Activated CD4-positive, CD25-positive, alpha-beta regulatory T cell (primary cell): ENCODE measurements at places on chromosomes 4 and X.
A peak's percentile ranks its signal among the peaks of the same experiment; 100 is the strongest.

DNA sequence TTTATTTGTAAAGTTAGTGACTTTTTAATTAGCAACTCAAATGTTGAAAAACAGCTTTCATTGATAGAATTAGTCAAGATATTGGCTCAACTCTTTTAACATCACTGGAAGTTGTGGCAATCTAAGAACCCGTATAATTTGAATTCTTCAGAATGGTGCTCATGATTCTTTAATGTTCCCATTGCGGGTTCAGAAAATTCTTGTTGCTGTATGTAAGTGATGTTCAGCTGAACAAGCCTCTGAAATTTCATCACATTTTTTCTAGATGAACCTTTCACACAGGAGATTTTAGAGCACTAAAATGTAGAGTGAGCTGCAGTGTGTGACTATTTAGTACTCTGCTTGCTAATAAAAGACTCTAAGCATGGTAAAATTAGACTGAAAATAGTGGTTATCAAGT lies 1317.7 kb downstream of the FSTL5 start:
- no peak for DNase-seq

DNA sequence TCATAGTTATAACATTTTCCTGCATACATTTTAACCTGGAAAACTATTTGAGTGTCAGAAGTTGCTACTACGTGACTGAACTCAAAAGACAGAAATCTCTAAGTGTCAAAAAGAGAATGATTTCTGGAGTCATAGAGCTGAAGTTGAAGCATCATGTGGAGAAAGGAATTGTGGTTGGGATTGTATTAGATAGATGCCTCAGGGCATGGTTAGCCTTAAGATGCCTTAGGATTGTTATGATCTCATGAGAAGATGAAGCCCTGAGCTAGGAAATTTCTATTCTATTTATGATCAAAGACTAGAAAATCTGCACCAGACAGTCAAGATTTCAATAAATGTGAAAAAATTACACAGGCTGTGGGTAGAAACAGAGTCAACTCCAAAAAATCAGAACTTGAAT lies 20.2 kb downstream of the EPGN start:
- DNase-seq: no peak

GRCh38 chrX:20265726-20266681 lies 705 bp downstream of the RPS6KA3 start:
- DNase-seq: peak; percentile 1

DNA sequence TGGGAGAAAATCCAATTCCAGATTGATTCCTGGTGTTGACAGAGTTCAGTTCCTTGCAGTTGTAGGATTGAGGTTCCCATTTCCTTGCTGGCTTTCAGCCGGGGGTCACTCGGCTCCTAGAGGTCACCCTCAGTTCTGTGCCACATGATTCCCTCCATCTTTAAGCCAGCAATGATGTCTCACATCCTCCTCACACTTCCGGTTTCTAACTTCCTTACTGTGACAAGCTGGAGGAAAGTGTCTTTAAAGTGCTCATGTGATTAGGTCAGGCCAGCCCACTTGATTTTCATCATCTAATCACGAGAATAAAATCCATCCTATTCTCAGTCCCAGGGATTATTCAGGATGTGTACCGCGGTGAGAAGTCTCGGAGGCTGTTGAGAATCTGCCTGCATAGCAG lies 19.4 kb upstream of the SMIM31 start:
- DNase-seq: no peak

- DNase-seq: no peak
These were observed 7.7 kb upstream of the FGG start for GRCh38 chr4:154620111-154620510.

GRCh38 chrX:17030580-17031270 lies 84.3 kb downstream of the REPS2 start:
- DNase-seq: no peak

DNA sequence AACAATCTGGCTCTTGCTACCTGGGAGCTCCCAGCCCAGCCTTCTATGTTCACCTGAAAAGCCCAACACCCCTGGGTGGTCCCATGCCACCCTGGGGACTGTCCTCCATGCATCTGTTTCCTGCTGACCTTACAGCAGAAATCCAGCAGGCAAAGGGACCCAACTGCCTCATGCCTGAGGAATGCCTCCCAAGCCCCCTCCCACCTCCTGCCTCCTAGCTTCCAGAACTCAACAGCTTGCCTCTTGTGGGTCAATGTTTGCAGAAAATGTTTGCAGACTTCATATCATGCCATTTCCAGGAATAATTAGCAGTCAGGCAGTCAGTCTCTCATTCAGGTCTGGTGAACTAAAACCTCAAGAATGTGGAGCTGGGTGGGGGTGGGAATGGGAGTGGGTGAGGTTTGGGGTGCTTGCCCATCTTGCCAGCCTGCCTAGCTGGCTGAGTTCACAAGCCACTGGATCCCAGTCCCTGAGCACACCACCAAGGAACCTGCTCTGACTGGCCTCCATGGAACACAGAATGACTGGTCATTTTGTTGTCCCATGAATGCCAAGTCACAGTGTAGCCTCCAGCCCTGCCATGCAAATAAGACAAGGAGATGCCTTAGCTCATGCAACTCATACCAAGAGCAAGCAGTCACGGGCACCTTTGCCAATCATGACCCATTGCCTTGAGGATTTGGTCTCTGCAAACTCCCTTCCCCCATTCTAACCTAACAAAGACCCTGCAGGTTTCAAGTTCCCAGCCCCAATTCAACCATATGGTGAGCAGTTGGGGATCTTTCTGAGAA lies 12.1 kb upstream of the PLAC1 start:
- DNase-seq: no peak

DNA sequence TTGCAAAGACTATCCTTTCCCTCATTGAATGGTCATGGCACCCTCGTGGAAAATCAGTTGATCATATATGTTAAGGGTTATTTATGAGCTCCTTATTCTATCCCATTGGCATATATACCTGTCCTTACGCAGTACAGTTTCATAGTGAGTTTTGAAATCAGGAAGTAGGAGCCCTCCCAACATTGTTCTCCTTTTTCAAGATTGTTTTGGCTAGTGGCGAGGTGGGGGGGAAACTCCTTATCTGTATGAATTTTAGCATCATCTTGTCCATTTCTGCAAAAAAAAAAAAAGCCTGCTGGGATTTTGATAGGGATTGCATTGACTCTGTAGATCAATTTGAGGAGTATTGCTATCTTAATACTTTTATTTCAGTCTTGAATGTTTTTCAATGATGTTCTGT lies 2.5 kb upstream of the USP9X start:
- DNase-seq: no peak
